ENCODE measurements at places on chromosomes 1 and 21. TPM values are rescaled to one million over a fixed set of nuclear protein-coding genes. Genes with fewer than 3 reads are reported as not detected.

The ZBTB17 gene
- total RNA-seq = 36.3 TPM

The PODN gene
- total RNA-seq = 15.2 TPM

The KRTAP19-1 gene
- total RNA-seq = not detected

GRCh38 chr1:60891281-60891680, 191.1 kb upstream of the NFIA start:
- no peak for DNase-seq
